Left ventricle myocardium inferior (tissue), 1 donor: ENCODE measurements at places on chromosomes 16 and 17.

DNA sequence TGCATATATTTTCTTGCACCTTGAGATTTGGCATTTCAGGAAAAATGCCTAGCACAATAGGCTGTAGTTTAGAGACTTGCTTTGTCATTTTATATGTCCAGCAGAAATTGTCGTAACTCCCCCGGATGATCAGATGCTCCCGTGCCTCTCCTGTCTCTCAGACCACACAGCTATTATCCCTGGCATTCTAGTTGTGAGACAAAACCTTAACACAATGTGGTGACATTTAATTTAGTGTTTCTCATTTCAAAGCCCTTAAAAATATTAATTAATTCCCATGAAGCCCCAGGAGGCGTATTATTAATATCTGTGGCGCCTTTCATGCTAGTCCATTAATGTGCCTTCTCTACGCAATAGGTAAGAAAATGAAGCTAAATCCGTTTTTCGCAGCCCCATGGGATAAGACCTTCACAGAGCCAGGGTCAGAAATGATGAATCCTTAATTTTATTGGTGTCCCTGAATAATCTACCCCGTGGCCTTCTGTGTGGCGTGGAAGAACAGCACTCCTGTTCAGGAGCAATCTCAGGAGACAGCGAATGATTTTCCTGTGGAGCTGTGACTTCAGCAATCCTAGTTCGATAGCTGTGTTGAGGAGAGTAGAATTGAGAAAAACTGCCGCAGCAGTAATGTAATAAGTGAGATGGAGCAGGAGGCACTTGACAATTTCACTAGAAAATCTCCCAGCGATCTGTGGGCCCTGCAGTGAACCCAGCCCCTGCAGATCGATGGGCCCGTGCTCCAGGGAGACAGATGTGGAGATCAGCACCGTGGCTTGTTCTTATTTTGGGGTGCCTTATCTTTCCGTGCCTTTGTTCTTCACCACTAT is 157.9 kb downstream of the RPTOR start:
- DNase-seq = no peak

- DNase-seq = peak; percentile 49
Observed at GRCh38 chr17:8332688-8333087, 7.0 kb upstream of the ODF4 start.

- no peak for DNase-seq
Observed at GRCh38 chr17:76467366-76467765, at the start of gene AANAT. AANAT (plus strand) TSS chr17:76467603; CDS start chr17:76468747, 1,144 bp downstream.

- DNase-seq = no peak
Observed at GRCh38 chr17:51184124-51184523, 17.9 kb downstream of the NME2 start.

DNA sequence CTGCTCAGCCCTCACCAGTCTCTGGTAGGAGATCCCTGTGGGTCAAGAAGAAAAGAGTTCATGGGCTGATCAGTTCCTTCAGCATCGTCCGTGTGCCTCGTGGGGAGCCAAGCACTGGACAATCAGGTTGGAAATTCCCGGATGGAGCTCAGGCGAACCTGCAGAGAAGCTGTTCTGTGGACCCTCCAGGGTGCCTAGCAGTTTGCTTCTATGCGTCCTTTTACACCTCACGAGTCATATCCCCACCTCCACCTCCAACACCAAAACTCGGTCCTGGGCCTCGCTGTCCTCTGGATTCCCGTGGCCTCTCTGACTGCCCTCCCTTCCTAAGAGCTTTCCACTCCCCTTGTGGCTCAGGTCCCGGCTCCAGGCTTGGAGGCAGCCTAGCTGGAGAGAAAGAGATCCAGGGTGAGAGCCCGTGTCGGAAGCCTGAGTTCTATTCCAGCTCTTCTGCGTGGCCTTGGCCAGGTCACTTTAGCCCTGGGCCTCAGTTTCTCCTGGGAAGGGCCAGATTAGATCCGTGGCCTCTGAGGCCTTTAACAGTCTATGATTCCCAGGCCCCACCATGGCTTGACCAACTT is 26.2 kb upstream of the PIK3R6 start:
- DNase-seq = no peak

DNA sequence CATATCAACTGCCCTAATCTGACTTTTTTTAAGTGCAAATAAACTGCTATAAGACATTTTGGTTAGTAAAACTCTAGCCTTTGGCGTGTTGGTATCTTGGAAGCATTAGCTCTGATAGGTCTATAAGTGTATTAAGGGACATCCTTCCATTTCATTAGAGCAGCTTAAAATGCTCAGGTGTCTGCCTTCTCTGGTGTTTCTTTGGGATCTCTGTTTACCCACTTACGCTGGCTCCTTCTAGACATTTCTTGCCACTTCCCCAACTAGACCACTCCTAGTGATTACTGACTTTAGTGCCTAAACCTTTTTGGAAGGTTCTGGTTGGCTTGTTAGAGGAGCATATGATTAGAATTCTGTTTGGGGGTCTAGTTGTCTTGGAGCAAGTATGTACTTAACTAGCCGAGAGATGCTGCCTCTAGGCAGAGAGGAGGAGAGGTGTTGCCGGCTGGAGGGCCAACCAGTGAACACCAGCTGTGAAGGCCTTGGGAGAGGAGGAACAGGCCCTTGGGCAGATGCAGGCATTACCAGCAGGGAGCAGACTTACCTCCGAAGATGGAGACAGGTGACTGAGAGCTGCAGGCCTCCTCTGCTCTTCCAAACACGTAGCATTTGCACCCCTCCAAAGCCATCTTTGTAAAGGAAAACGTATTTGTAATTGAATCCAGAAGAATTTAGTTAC is 15.2 kb upstream of the CLEC18C start:
- no peak for DNase-seq
